ENCODE measurements at places on chromosomes 6 and 20.
A peak's percentile ranks its signal among the peaks of the same experiment; 100 is the strongest.

- no peak overlapping the region for H3K4me3 ChIP-seq
- H3K27ac ChIP-seq, result no peak overlapping the region
- H3K27me3 ChIP-seq, result no peaks in the 10 kb centered on the region
- H3K4me1 ChIP-seq, result no peaks in the 10 kb centered on the region
- no peak for DNase-seq
These were observed 46.8 kb upstream of the LYRM2 start for GRCh38 chr6:89685311-89685710.

- no peak overlapping the region for H3K27ac ChIP-seq
- H3K27me3 ChIP-seq, result peaks cover 96% of the 10 kb centered on the region
- H3K4me1 ChIP-seq, result peaks cover 8% of the 10 kb centered on the region
- no peak overlapping the region for H3K4me3 ChIP-seq
These were observed 8.0 kb upstream of the RAET1L start for GRCh38 chr6:150033207-150033771.

DNA sequence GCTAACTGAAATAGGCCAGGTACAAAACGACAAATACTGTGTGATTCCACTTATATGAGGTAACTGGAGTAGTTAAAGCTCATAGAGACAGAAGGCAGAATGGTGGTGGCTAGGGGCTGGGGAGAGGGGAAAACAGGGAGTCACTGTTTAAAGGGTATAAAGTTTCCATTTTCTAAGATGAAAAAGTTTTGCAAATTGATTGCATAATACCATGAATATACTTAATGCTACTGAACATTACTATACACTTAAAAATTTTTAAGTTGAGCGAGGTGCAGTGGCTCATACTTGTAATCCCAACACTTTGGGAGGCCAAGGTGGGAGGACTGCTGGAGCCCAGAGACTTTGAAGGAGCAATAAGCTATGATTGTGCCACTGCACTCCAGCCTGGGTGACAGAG lies 138.6 kb upstream of the ARID1B start:
- H3K4me3 ChIP-seq, result no peak overlapping the region
- H3K27ac ChIP-seq, result no peak overlapping the region
- peaks cover 13% of the 10 kb centered on the region for H3K4me1 ChIP-seq

GRCh38 chr20:33963751-33964150 lies 30.0 kb upstream of the RALY start:
- peaks cover 3% of the 10 kb centered on the region for H3K4me1 ChIP-seq
- H3K27ac ChIP-seq, result no peak overlapping the region
- no peak overlapping the region for H3K4me3 ChIP-seq
- H3K27me3 ChIP-seq, result no peaks in the 10 kb centered on the region
- no peaks in the 10 kb centered on the region for H3K36me3 ChIP-seq

DNA sequence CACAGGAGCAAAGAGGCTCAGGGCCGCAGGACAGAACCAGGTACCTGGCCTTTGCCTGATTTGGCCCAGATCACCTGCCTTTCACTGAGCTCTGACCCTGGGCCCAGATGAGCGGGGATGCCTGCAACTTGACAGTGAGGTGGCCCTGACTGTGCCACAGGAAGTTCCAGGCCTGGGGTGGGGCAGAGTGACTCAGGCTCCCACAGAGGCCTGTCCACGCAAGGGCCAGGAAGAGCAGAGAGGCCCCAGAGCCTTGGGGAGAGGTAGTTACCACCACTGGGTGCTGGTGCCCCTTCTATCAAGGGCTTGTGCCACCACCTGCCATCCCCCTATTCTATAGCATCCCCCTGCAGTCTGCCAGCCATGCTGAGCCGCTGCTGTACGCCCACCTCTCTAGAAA lies 4.1 kb upstream of the NOL4L start:
- H3K27ac ChIP-seq, result no peak overlapping the region
- no peak for DNase-seq
- H3K4me3 ChIP-seq, result no peak overlapping the region
- peaks cover 7% of the 10 kb centered on the region for H3K4me1 ChIP-seq
- peaks cover 25% of the 10 kb centered on the region for H3K27me3 ChIP-seq
- H3K36me3 ChIP-seq, result no peaks in the 10 kb centered on the region

DNA sequence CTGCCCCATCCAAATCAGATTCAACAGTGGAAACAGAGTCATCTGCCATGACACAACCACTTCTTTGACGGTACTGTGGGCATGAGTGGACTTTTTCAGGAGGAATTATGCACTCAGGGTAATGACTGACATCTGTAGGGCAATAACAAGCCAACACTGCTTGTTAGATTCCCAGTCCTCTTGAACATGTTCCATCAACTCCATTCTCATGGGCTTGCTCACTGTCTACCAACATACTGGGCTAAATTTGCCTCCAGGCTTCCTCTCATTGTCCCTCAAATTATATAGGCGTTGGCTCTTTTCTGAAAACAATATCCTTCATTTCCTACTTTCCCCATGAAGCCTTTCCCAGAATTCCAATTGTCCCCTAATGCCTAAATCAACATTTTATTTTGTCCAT lies 43.1 kb downstream of the ANKEF1 start:
- no peaks in the 10 kb centered on the region for H3K4me1 ChIP-seq
- H3K27ac ChIP-seq, result no peak overlapping the region
- H3K27me3 ChIP-seq, result peaks cover 14% of the 10 kb centered on the region
- no peak for DNase-seq
- no peak overlapping the region for H3K4me3 ChIP-seq

GRCh38 chr6:43609402-43609801 lies 19.7 kb downstream of the GTPBP2 start:
- H3K27ac ChIP-seq, result no peak overlapping the region
- H3K4me3 ChIP-seq, result no peak overlapping the region
- no peaks in the 10 kb centered on the region for H3K27me3 ChIP-seq
- peaks cover 19% of the 10 kb centered on the region for H3K36me3 ChIP-seq

- H3K4me1 ChIP-seq, result peaks cover under 1% of the 10 kb centered on the region
- H3K27ac ChIP-seq, result no peak overlapping the region
- no peak overlapping the region for H3K4me3 ChIP-seq
- no peaks in the 10 kb centered on the region for H3K36me3 ChIP-seq
These were observed 151.4 kb upstream of the LAMA2 start for GRCh38 chr6:128731249-128732165.

DNA sequence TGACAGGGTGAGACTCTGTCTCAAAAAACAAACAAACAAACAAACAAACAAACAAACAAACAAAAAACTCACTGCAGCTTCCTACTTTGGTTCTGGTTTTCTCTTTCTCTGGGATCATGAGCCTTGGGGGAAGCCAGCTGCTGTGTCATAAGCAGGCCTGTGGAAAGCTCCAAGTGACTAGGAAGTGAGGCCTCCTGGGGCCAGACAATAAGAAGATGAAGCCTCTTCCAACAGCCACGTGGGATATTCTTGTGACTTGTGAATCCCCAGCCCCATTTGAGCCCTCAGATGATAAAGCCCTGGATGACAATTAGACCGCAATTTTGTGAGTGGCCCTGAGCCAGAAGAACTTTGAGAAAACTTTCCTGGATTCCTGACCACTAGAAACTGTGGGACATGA lies 11.4 kb downstream of the HLA-A start:
- H3K4me1 ChIP-seq, result no peaks in the 10 kb centered on the region
- peaks cover 5% of the 10 kb centered on the region for H3K27me3 ChIP-seq
- H3K4me3 ChIP-seq, result no peak overlapping the region
- no peak for DNase-seq

GRCh38 chr20:54510541-54511129 lies 35.2 kb downstream of the DOK5 start:
- no peak for DNase-seq
- H3K36me3 ChIP-seq, result peaks cover 1% of the 10 kb centered on the region
- H3K4me1 ChIP-seq, result peaks cover 12% of the 10 kb centered on the region
- no peak overlapping the region for H3K4me3 ChIP-seq

- peaks cover 6% of the 10 kb centered on the region for H3K4me1 ChIP-seq
- no peak overlapping the region for H3K4me3 ChIP-seq
- no peak for DNase-seq
- peaks cover 12% of the 10 kb centered on the region for H3K36me3 ChIP-seq
These were observed 305.4 kb upstream of the CDYL start for GRCh38 chr6:4470698-4471210.

DNA sequence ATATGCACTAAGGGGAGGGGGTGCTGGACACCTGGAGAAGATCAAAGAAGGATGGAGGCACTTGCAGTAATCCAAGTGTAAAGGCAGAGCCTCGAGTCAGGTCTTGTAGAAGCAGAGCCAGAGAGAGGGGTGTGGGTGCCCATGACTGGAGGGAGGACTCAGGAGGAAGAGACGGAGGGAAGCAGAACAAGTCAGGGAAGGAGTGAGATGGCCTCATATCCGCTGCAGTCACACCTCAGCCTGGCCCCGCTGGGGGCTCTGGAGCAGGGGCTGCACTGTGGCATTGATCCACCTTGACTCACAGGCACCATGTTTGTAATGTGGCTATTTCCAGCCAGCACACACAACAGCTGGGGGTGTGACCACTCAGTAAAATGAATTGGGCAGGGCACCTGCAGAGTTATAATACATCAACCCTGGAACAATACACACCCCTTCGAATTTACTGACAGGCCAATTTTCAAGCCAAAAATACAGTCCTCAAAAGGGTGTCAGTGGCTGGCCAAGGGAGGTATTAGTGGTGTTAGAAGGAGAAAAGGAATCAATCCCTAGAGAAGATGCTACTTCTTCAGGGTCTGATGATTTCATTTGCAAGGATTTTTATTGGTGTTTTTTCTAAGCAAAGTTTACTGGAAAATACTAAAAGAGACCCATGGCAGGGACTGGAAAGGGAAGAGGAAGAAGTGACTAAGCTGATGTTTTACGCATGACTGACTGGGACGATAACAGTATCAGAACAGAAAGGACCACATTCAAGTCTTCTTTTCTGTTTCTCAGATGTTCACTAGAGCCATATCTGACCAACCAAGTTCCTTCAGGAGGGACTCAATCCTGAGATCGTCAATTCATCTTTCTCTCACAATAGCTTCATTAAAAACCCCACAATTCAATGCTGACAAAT lies 18.9 kb upstream of the NXT1 start:
- no peak overlapping the region for H3K27ac ChIP-seq
- DNase-seq, result no peak
- H3K27me3 ChIP-seq, result no peaks in the 10 kb centered on the region

- peak overlapping the region; percentile 37 for H3K27ac ChIP-seq
- H3K27me3 ChIP-seq, result no peaks in the 10 kb centered on the region
- H3K4me1 ChIP-seq, result peaks cover 76% of the 10 kb centered on the region
- H3K4me3 ChIP-seq, result no peak overlapping the region
These were observed 133.3 kb upstream of the ARMC2 start for GRCh38 chr6:108714766-108715414.

DNA sequence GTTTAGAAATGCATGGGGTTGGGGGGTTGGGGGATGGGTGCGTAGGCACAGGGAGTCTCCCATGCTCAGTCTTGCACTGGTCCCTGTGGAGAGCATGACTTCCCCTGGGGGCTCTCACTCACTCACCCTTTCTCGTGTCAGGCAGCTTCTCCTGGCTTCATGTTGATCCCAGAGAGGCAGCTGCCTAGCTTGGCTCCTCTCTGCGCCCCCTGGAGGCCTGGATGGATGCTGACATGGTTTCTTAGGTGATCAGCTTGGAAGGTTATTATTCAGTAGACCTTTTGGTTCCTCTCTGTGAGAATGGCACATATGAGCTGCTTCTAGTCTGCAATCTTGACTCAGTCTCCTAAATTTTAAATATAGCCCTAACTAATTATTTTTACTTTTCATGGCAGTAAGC lies 109.3 kb upstream of the FAM83B start:
- no peak overlapping the region for H3K27ac ChIP-seq
- DNase-seq, result no peak
- no peaks in the 10 kb centered on the region for H3K4me1 ChIP-seq
- H3K4me3 ChIP-seq, result no peak overlapping the region
- H3K27me3 ChIP-seq, result no peaks in the 10 kb centered on the region

DNA sequence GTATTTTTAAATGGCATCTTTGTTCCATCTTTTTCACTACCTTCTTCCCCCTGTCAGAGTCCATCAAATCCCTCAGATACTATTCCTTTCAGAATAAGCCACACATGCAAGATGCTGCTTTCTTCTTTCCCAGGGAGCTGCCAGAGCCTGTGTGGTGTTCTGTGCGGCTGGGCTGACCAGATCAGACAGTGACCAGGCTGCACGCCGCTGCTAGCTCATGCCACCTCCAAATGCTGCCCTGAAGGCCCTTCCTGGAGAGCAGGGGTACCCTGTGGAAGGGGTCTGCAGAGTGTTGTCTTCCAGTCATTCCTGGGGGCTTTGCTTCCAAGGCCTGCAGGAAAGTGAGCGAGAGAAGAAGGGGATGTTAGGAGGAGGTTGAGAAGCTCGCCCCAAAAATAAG lies 179.1 kb upstream of the SUPT3H start:
- no peaks in the 10 kb centered on the region for H3K36me3 ChIP-seq
- no peak overlapping the region for H3K27ac ChIP-seq
- peaks cover 35% of the 10 kb centered on the region for H3K4me1 ChIP-seq
- no peak for DNase-seq
- H3K4me3 ChIP-seq, result no peak overlapping the region

GRCh38 chr20:33110147-33110825 lies 30.8 kb downstream of the BPIFB4 start:
- no peak overlapping the region for H3K4me3 ChIP-seq
- H3K27me3 ChIP-seq, result peaks cover 14% of the 10 kb centered on the region
- DNase-seq, result no peak
- H3K4me1 ChIP-seq, result no peaks in the 10 kb centered on the region

DNA sequence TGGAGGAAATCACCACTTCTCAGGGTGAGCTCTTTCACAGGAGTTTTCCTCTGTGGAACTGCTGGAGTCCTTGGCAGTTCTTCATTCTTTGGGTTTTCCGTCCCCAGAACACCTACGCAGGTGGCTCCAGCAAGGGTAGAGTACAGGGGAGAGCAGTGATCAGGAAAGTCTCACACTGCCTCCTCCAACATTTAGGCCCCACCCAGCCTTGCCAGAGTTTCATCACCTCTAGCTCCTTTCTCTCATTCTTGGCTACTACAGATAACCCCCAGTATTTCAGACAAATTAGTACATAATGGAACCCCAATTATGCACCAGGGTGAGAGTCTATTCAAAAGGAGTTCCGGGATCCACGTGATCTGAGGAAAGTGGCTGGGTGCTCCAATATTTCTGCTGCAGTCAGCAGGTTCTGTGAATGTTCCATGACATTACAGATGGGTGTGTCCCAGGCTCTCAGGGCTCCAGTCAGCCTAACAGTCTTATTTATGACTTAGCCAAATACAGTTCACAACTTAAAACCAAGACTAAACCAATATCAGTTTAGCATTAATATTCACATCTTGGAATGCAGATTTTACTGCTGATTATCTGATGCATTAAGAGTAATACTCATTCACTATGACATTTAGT lies 44.6 kb downstream of the GPR63 start:
- peaks cover 11% of the 10 kb centered on the region for H3K4me1 ChIP-seq
- no peak overlapping the region for H3K27ac ChIP-seq
- no peak for DNase-seq

GRCh38 chr6:24918641-24919055 lies 17.1 kb downstream of the RIPOR2 start:
- no peak for DNase-seq
- peak overlapping the region; percentile 12 for H3K27ac ChIP-seq
- peaks cover 22% of the 10 kb centered on the region for H3K4me1 ChIP-seq

- H3K27me3 ChIP-seq, result peaks cover 3% of the 10 kb centered on the region
- peaks cover 11% of the 10 kb centered on the region for H3K4me1 ChIP-seq
- no peak overlapping the region for H3K4me3 ChIP-seq
- DNase-seq, result no peak
- no peaks in the 10 kb centered on the region for H3K36me3 ChIP-seq
- no peak overlapping the region for H3K27ac ChIP-seq
These were observed 18.8 kb downstream of the MAFB start for GRCh38 chr20:40670253-40670652.

Measured in mesothelial cell of epicardium (in vitro differentiated cells).